ENCODE measurements at places on chromosomes 7 and 10.

DNA sequence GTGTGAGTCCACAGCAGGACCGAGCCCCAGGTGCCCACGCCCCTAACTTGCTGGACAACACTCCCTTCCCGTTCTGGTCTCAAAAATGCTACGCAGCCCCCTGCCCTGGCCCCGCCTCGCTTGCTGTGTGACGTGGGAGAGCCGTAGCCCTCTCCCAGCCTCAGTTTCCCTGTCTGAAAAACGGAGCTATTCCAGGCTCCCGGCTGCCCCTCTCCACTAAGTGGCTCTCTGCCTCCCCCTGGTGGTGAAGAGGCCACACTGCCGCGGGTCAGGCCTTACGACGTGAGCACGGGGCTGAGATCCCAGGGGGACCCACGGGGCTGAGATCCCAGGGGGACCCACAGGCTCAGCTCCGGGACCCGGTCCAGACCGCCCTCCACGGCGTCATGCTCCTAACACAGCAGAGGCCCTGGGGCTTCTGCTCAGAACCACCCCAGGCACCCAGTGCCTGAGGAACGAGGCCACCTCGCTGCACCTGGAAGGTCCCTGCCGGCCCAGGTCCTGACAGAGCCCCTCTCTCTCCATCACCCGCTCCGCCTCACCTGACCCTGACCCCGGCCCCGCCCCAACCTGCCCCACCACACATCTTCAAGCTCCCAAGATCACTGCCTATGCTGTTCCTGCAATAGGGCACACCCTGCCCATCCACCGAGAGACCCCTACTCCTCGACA lies 26.7 kb downstream of the MICALL2 start:
- DNase-seq: peak; percentile 61

- no peak for DNase-seq
These were observed 245.2 kb upstream of the NFE2L3 start for GRCh38 chr7:25906760-25907159.

- DNase-seq: no peak
These were observed 130.5 kb downstream of the CDK14 start for GRCh38 chr7:90726623-90727022.

DNA sequence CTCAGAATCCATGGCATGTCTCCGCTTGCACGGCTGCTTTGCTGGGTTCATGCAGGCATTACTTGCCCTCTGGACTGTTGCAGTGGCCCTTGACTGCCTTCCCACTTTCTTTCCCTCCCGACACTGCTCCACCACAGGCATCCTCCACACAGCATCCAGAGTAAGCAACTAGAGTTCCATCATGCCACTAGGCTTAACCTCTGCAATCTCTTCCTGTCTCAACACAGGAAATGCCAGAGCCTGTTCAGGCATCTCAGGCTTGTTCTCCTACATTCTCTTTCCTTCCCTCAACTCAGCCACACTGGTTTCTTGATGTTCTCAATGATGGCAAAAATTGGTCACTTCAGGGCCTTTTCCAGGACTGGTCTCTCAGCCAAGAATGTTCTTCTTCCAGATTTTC lies 284.5 kb upstream of the KLF6 start:
- DNase-seq: no peak

GRCh38 chr7:99000196-99000903 lies 122.0 kb downstream of the TRRAP start:
- no peak for DNase-seq

GRCh38 chr7:122438006-122438405 lies 133.5 kb upstream of the FEZF1 start:
- DNase-seq: no peak

- peak; percentile 53 for DNase-seq
These were observed 816 bp upstream of the LRRC4 start for GRCh38 chr7:128031901-128032604.

- DNase-seq: no peak
These were observed 236.5 kb downstream of the SKAP2 start for GRCh38 chr7:26627891-26628341.

DNA sequence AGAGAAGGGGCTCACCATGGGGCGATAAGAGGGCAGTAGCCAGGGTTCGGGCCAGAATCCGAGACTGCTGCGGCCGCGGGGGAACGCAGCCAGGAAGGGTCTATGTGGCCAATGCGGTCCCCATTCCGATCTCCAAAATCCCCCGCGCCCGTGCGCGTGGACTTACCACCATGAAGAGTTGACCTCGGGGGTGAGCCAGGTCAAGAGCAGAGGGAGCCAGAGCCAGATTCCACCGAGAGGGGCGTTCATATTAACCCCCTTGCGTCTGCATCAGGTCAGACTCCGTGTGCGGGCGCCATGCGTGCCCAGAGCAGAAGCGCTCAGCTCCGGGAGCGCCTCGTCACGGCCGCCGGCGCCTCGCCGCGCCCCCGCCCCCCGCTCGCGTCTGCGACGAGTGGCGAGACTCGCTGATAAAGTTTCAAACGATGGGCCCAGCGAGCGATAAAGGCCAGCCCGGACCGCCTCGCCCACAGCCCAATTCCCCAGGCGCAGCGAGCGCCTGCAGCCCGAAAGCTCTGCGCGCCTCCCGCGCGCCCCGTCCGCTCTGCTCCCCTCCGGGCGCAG lies at the start of gene WNT2:
Gene WNT2 (minus strand): TSS at position 318 of the 564 bp plus-strand sequence. CDS start 69 bp downstream, at position 249.
- no peak for DNase-seq

DNA sequence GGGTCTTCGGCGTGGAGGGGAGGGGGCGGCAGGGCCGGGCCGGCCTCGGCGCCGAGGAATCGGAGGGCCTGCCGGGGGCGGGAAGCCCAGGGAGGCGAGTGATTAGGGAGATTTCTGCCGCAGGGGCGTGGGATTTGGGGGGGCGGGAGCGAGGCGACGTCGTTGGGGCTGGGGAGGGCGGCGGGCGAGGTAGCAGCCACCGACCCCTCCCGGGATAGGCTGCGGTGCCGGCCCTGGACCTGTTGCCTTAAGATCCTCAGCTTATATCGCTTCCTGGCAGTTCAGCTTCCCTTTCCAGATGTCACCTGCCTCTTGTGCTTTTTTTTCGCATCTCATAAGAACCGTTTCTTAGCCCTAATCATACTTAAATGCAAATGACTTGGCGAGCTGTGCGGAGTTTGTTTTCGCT lies 655 bp downstream of the LMTK2 start:
- peak; percentile 18 for DNase-seq

DNA sequence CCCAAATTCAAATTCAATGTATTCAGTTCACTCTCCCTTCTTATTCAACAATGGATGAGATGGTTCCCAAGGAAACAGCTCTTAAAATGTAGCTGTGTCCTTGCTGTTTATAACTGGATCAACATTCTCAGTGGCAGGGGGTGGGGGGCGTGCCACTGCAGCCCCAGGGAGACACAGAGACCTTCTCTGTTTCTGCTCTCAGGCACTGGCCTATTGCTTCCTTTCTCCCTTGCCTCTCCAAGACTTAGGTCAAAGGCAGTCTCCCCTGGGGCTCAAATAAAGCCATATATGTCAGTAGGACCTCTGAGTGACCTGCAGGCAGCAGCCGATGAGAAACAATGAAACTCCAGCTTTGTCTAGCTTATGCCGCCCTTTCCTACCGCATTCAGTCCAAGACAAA lies 20.7 kb downstream of the VSTM4 start:
- no peak for DNase-seq

DNA sequence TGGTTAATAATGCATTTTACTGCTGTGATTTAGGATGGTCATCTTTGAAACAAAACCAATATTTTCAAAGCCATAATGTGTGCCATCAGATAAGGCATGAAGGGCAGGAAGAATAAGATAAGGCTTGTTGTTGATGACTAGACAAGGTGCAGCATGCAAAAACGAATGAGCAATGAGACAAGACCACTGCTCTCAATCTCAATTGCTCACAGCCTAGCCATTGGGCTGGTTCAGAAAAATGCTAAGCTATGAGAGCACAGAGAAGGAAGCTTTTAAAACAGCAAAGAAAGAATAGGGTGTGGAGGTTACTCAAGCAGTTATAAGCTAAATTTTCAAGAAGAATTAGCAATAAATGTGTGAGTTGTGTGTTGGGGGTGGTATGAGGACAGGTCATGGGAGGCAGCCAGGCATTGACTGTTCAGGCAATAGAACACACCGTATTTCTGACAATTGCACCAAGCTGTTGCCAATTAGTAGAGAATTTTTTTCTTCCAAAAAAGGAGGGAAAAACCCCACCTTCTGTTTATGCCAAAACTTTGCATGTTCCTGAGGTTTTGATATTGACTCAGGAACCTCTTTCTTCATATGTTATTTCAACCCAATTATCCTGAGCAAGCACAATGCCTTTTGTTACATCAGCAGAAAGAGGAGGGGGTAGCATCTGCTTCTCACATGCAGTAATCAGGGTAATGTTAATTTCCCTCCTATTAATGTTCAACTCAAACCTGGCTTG lies 276.5 kb downstream of the HDAC9 start:
- DNase-seq: no peak

DNA sequence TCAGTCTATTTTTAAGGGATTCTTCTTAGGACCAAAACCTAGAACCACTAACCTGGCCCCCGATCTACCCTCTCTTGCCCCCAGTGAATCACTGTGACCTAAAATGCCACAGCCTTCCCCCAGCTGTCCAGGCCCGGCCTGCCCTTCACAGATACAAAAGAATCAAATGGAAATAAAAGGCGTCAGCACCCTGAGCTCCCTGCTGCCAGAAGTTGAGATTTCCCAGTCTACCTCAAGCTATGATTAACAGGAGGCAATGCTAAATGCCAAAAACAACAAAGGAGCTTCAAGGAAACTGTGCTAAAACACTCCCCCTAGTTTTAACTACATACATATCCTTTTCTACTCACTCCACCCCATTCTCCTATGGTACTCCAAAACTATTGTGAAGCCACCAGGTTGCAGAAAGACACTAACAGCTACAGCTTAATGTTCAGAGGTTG lies 67.8 kb downstream of the GSAP start:
- DNase-seq: no peak

GRCh38 chr7:102888561-102889233 lies 24.1 kb upstream of the LRRC17 start:
- no peak for DNase-seq

GRCh38 chr10:102675011-102675665 lies 30.9 kb downstream of the TRIM8 start:
- no peak for DNase-seq
